ENCODE measurements at places on chromosomes 3 and 15.

DNA sequence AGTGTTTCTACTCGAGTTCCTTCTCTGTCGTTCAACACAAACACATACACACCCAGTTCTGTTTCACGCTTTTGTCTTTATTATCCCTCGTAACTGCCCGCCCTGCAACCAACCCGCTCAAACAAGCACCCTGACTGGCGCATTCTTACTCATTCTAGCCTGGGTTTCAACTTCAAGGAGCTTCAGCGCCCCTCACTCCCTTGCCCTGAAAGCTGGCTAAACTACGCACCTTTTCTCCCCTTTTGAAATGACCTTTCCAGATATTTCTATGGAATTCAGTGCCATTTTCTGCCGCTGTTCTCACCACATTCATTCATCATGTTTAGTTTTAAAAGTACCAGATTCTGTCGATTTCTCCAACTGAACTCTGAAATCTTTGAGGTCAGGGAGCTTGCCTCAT is 653 bp upstream of the MFSD1 start:
- DNase-seq: peak; percentile 4

- no peak for DNase-seq
Measured at GRCh38 chr3:148948913-148949657, 42.3 kb upstream of the GYG1 start.

- no peak for DNase-seq
Measured at GRCh38 chr3:122060040-122060698, 5.0 kb downstream of the CD86 start.

DNA sequence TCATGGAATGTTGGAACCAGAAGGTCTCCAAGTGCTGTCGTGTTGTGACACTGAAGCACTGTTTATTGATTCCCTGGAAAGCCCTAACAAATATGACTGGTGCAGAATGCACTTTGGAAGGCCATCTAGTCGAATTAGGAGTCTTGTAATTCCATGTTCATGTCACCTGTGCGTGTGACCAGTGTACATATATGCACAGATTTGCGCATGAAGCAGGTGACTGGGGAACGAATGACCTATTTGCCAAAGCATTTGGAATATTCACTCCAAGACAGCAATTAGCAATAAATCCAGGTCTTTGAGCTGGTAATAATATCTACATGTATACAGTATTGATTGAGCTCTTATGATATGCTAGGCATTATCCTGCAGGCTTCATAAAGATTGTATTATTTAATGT is 177.5 kb upstream of the PFN2 start:
- DNase-seq: no peak

GRCh38 chr3:64185436-64185835 is 39.8 kb downstream of the PRICKLE2 start:
- no peak for DNase-seq

DNA sequence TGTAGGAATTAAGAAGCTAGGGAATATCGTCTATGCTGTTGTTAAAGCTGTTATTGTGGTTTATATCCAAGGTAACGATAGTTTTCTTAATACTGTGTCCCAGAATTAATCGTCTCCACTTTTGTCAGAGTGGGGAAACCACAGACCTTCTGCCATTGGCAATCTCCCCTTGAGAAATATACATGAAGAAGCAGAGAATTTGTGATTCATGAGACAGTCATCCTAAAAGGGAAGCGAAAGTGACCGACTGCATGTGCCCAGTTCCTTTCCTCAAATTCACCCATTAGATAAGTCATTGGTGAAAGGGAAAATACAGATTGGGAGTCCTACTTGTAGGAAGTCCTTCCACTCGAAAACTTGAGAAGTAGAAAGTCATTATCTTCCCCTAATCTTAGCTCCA is 26.6 kb downstream of the DIPK2A start:
- no peak for DNase-seq

GRCh38 chr15:39154776-39155175 is 426.1 kb upstream of the THBS1 start:
- DNase-seq: no peak

DNA sequence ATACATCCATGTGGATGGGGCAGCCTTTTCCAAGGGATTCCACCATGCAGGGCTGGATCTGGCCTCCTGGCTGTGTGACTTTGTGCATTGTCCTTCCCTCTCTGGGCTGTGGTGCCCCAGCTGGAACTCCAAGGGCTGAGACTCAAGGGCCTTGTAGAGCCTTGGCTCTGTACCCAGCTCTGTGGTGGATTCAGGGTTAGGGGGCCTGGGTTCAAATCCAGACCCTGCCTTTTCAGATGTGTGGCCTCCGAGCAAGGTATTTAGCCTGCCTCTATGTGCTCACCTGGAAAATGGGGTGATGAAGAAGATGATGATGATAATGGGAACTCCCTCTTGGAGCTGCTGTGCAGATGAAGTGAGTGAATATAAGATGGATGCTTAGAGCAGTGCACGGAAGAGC is 161.9 kb downstream of the WNT7A start:
- DNase-seq: no peak

- DNase-seq: no peak
Measured at GRCh38 chr15:26804063-26804804, 31.4 kb upstream of the GABRB3 start.

DNA sequence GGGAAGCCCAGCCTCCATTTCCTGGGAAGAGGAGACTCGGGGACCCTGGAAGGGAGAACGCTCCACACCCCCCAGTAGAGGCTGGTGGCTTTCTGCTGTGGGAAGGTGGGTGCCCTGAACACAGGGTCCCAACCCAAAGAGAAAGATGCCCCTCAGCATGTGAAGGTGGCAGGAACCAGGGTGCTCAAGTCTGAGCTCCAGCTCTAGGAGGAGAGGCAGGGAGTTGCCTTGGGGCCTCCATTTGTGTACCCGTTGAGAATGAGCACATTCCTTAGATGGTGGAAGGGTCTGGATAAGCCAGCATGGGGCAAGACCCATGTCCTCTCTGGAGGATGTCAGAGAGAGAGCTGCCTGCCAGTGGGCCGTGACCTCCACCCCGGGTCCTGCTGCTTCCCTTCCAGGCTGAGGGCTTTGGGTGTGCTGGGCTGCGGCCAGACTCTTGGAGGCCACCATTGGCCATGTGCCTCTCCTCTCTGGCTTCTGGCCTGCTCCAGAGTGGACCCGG is 212.4 kb downstream of the TBC1D2B start:
- DNase-seq: no peak

DNA sequence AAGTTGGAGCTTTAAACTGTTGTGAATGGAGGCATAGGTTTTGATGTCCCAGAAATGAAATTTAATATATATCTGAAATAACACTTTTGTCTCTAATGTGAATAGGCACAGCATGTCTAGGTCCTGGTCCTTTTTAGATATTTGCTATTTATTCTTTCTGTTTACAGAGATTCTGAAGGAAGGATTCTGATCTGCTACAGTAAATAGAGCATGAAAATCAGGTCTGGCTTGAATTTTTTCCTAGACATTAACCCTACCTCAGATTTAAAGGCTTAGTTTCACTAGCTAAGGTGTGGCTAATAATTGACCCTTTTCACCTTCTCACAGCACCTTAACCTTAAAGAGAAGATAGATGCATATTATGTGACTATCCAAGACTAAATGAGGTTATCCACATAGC is 48.0 kb upstream of the SYNPR start:
- DNase-seq: no peak

- no peak for DNase-seq
Measured at GRCh38 chr15:41838400-41838897, at the start of gene PLA2G4B. TSS of gene PLA2G4B (plus strand) at chr15:41838847. CDS start at chr15:41838914, 67 bp downstream.

Measured in activated CD8-positive, alpha-beta T cell treated with anti-CD3 and anti-CD28 coated beads for 36 hours (primary cell).